EH (cell line): ENCODE measurements at places on chromosomes 3 and 15.

DNA sequence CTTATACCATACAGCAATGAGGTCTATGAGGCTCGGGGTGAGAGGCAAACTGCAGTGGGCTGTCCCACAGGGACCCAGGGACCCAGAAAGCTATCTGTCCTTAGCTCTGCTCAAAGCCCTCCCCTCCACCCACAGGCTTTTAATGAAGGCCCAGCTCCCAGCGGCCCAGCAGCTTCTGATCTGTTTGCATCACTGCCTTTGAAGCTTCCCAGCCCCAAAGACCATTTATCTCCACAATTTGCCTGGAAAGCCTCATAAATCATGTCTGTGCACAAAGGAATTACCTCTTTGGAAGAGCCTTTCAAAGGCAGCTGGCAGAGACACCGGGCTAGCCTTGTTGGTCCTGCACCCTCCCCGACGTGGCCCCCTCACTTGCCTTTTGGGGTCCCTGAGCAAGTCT lies 123.9 kb downstream of the RAB11A start:
- DNase-seq, result no peak

- peak; percentile 19 for DNase-seq
These were observed 267.4 kb upstream of the GADL1 start for GRCh38 chr3:31161889-31162288.

DNA sequence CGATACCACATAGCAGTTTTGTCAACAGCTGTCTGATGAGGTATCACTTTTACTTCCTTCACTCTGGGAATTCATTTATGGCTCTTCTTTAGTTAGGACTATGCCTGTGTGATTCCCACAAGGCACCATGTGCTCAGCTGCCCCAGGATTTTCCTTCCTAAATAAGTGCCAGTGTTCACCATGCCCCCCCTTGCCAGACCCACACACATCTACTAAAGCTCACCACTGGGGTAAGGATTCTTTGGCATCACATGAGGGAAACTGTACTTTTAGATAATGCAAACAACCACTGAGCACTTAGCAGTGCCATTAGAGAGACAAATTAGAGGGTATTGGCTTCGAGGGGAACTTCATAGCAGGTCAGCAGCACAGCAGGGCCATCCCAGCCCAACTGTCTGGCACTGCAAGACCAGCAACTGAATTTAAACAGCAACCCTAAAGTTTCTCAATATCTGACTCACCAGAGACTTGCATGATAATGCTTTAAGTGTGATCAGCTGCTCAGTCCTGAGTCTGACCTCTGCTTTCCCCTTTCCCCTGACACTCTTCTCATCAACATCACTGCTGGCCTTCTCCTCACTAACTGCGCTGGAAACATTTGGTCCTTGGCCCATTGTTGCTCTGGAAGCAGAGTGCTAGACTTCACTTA lies 114.3 kb downstream of the STAC start:
- peak; percentile 90 for DNase-seq

DNA sequence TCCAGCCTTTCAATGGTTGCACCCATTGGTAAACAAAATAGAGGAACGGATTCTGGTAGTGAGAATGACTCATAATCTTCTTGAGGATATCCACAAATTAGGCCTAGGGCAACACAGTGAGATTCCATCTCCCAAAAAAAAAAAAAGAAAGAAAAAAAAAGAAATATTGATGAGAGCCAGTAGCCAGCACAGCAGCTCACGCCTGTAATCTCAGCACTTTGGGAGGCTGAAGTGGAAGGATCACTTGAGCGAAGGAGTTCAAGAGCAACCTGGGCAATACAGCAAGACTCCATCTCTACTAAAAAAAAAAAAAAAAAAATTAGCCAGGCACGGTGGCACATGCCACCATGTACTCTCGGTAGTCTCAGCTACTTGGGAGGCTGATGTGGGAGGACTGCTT lies 51.9 kb downstream of the DENND4A start:
- DNase-seq, result peak; percentile 15

- no peak for DNase-seq
These were observed 3.0 kb upstream of the GRAMD2A start for GRCh38 chr15:72200395-72201237.

DNA sequence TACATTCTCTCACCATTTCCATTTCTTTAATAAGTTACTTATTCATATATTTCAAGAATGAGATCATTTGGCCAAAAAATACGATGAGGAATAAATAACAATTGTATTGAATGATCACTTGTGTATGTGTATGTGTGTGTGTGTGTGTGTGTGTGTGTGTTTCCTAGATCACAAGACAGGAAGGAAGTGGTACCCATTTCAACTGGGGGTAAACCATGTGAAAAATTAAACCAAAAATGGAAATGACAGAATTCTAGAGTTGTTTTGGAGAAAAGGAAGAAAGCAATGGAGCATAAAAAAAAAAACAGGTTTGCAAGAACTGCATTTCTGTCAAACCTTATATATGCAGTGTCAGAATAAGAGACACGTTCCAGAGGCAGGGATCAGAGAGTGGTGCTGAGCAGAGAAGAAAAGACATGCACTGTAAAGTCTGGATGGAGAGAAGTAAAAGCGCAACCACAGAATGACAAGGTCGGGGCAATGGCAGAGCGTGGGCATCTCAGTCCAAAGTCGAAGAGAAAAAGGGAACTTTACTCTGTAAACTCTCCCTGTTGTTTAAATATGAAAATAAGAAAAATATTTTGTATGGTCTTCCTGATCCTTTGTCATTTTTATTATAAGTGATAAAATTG lies 75.5 kb downstream of the PEX5L start:
- DNase-seq, result no peak

DNA sequence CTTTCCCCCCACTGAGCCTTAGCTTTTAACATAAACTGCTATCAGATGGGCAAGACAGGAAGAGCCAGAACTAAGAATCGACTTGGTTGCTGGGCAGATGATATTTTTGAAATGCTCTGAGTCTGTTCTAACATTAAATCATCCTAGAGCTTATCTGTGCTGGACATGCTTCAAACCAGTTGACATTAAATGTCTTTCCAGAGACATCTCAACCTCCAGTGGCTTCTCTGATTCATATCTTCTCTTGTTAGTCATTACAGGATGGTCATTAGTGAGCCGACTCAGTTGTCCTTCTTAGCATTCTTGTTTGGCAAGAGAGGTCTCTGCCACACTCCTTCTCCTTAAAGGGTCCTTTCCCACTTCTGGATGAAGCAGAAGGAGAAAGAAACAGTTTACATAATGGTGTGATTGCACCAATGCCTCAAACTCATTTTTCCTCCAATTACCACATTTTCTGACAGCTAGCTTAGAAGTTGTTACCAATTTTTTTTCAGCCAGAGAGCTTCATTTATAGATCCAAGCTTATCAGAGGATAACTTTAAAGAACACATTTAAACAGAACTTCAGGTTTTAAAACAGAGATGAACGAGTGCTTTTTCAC lies 21.7 kb upstream of the SYN2 start:
- DNase-seq, result no peak

GRCh38 chr3:10244009-10244408 lies 4.2 kb upstream of the TATDN2 start:
- no peak for DNase-seq

- DNase-seq, result no peak
These were observed 62.8 kb downstream of the SLCO2A1 start for GRCh38 chr3:133966954-133967353.

- peak; percentile 60 for DNase-seq
These were observed 9.5 kb downstream of the ISL2 start for GRCh38 chr15:76345880-76346668.

- DNase-seq, result peak; percentile 79
These were observed 82.6 kb downstream of the TGFBR2 start for GRCh38 chr3:30688776-30689641.

DNA sequence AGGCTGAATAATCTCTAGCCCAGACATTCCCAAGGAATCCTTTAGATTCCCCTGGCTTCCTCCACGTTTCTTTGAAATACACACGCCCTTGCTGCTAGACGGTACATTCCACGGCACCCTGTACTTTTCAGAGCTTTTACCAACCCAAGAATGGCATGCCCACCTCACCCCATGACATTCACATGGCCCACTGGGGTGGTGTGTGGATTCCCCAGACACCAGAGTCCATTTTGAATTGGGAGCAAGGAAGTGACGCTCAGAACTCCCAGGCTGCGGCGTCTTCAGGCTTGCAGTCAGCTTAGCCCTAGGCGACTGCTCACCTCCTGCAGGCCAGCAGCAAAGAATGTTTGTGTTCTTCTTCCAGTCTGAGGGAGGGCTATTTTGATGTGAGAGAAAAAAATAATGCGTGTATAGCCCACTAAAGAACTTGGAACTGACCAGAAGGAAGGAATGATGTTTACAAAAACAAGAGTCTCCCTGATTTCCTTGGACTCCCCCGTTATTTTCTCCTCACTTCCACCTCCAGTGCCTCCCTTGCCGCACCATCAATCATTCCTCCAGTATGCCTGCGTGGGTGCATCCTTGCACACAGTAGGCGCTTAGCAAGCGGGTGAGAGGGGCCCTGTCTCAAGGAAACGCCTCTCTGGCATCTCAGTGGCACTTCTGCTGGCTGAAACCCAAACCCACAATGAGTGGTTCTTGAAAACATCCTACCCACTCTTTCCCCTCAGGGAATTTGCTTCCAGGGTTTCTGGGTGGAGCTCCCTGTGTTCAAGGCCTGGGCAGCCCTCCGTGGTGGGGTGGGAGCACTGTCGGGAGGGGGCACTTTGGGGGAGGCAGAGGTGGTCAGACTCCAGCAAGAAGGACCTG lies 59.9 kb downstream of the SMAD6 start:
- peak; percentile 78 for DNase-seq

GRCh38 chr3:10973046-10973595 lies 19.4 kb upstream of the SLC6A1 start:
- no peak for DNase-seq

GRCh38 chr3:109899925-109900324 lies 562.6 kb upstream of the DPPA4 start:
- DNase-seq, result no peak

DNA sequence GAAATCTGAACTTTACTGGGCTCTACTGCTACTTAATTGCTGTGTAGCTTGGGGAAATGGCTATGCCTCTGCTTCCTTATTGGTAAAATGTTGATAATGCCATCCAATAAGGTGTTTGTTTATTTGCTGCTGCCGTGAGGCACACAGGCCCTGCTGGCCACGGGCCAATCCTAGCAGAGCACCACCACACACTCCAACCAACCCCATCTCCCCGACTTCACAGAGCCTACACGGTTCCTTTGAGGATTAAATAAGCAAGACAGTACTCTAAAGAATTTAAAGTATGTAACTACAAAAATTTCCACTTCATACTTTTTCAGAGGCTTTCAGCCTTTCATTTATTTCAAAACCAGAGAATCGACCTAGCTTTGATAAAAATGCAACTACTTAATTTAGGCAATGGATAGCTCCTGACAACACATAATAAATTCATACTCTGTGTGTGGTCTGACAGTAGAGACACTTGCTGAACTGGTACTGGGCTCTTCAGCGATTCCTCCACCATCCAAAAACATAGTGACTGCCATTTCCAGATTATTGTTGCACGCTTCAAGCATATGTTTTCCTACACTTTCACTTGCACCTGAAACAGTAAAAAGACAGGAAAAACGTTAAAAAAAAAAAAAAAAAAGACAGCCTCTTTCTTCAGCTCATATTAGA lies 25.3 kb downstream of the UBXN7 start:
- peak; percentile 91 for DNase-seq

DNA sequence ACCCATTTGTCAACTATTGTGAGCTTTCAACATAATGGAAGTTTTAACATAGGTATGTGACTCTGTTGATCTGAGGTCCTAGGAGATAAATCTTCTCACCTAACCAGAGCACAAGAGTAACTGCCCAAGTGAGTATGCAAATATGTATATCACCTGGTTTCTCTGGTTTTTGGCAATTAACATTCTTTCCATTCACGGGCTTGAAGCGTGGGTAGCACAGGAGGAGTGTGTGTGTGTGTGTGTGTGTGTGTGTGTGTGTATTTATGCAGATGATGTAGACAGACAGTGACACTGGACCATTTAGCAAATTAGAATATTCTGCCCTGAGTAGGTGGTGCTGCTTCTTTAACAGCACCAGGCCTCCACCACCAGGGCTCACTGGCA lies 15.0 kb downstream of the EPHB1 start:
- no peak for DNase-seq

GRCh38 chr15:76345583-76345879 lies 9.0 kb downstream of the ISL2 start:
- no peak for DNase-seq

DNA sequence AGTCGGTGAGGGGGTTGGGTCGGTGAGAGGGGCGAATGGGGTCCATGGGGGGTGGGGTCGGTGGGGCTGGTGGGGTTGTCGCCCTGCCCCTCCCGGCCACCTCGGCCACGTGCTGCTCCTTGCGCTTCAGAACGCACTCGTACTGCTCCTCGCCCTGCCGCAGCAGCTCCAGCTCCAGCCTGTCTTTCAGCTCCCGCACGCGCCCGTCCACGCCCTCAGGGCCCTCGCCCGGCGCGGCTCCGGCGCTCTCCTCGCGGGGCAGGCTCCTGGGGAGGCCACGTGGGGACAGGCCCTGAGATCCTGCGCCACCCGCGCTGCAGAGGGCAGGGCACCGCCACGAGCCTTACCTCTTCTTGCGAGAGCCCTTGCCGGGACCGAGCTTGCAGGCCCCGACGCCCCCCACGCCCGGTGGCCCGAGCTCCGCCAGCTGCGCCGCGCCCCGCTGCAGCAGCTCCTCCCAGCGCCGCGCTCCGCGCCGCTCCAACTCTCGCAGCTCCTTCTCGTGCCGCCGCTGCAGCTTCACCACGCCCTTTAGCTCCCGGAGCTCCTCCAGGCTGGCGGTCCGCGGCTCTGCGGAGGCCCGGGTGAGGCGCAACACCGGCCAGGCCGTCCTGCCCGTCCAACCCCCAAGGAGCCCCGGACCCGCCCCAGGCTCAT lies 8.2 kb upstream of the ANKRD63 start:
- DNase-seq, result peak; percentile 69

GRCh38 chr3:155230382-155230781 lies 63.1 kb downstream of the STRIT1 start:
- peak; percentile 42 for DNase-seq

DNA sequence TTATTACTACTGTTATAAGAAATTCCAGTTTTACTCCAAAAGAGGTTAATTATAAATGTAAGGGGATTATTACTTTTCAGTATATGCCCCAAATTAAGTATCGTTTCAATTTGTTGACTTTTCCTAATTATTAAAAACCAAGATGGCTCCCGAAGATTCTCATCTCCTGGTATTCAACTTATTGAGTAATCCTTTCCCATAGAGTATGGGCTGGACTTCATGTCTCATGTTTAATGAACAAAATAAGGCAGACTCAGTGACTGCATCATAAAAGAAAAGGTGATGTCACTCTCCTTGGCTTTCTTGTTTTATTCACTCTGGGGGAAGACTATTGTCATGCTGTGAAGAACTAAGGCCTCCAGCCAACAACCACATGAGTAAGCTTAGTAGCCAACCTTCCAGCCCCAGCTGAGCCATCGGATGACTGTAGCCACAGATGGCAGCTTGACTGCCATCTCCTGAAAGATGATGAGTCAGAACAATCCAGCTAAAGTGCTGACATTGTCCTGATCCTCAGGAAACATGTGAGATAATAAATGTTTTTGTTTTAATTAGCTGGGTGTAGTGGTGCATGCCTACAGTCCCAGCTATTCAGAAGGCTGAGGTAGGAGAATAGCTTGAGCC lies 17.3 kb downstream of the IGF2BP2 start:
- DNase-seq, result peak; percentile 82
